ENCODE measurements at places on chromosomes 1 and 21. TPM values are rescaled to one million over a fixed set of nuclear protein-coding genes. Genes with fewer than 3 reads are reported as not detected.

Gene PLA2G2A
- 0.40 TPM for total RNA-seq

Gene TLR5
- 5.3 TPM for total RNA-seq

Gene PGLYRP4
- total RNA-seq, result not detected

Gene SPRR4
- not detected for total RNA-seq

Gene CFHR3
- 0.72 TPM for total RNA-seq

Gene HTR6
- 0.89 TPM for total RNA-seq

Gene HPDL
- 1.8 TPM for total RNA-seq

Gene CLDN17
- not detected for total RNA-seq

Gene POU3F1
- 2.3 TPM for total RNA-seq

Gene KRTAP13-2
- total RNA-seq, result not detected

Gene ZFP69B
- total RNA-seq, result 10.7 TPM

Gene C1orf94
- total RNA-seq, result 0.50 TPM

Gene AKR7A3
- 3.2 TPM for total RNA-seq

Gene DNALI1
- 56.0 TPM for total RNA-seq

Gene NCMAP
- total RNA-seq, result 10.7 TPM

Gene PRAMEF12
- total RNA-seq, result not detected

Gene ANXA9
- 0.50 TPM for total RNA-seq

Gene KCNK1
- total RNA-seq, result 12.9 TPM

Gene FLAD1
- 32.0 TPM for total RNA-seq

Gene PDXK
- total RNA-seq, result 57.4 TPM

Gene CCDC30
- 12.0 TPM for total RNA-seq
